Activated CD4-positive, alpha-beta T cell treated with anti-CD3 and anti-CD28 coated beads for 1 hour (primary cell): ENCODE measurements at places on chromosomes 7 and 10.

GRCh38 chr10:62887642-62888041 lies 71.5 kb upstream of the EGR2 start:
- no peak for DNase-seq

- DNase-seq, result no peak
These were observed 344.1 kb upstream of the PRKCQ start for GRCh38 chr10:6924166-6924565.

DNA sequence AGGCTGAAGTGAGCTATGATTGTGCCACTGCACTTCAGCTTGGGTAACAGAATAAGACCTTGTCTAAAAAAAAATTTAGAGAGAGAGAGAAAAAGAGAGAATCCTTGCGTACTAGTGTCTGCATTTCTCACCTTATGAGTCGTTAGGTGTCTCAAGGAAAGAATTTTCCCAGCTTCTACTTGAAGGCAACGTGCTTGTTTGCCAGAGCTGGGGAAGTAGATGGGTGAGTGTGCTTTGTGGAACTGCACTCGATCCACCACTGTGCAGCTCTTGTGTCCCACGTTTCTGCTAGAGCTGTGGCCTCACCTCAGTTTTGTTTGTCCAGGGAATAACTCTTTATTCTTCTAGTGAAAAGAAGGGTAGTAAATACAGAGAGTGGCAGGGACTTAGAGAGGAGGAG lies 38.9 kb downstream of the HDAC9 start:
- no peak for DNase-seq

GRCh38 chr10:3486346-3487065 lies 298.5 kb downstream of the KLF6 start:
- no peak for DNase-seq

- DNase-seq, result no peak
These were observed 24.0 kb upstream of the NANOS1 start for GRCh38 chr10:119005362-119006043.

DNA sequence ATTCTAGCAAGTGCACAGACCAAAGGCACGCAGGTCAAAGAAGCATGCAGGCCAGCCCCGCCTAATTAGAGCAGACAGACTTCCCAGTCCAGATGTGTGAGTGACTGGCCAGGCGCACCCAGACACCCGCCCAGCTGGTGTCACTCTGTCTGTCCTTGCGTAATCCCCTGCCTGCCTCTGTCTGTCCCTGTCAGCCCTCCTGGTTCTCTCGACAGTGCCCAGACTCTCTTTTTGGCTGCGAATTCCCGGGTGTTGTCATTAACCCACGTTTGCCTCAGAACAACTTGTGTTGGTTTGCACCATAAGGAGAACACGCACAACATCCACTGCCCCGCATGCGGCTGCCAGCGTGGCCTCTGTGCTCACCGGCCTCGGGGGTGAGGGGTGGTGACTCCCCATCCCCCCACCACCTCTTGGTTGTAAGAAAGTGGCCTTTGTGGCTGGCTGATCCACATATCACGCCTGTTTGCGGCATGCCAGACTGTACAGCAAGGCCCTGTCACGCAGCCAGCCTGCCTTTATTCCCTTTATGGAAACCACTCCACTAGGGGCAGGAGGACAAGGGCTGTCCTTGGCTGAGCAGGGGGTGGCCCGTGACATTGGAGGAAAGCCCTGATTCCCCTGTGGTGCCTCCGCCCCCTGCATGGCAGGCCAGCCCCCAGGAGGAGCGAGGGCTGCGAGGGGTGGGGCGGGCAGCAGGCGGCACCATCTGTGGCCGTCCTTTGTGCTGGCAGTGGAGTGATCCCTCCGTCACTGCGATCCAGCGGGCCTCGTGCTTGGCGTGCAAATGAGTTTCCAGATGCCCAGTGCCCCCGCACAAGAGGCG lies 72.8 kb upstream of the PPIF start:
- no peak for DNase-seq
